WERI-Rb-1 (cell line): ENCODE measurements at places on chromosomes 12 and 14.
A peak's percentile ranks its signal among the peaks of the same experiment; 100 is the strongest.

DNA sequence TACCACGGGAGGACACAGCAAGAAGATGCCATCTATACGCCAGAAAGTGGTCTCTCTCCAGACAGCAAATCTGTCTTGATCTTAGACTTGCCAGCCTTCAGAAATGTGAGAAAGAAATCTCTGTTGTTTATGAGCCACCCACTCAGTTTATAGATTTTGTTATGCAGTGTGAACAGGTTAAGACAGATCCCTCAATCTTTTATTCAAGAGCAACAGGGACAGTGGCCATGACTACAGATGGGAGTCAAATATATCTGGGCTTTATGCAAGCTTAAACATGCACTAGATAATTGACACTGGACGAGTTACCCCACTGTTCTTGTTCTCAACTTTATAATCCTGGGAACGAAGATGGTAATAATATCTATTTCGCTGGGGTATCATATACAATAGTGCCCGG lies 288.7 kb downstream of the RPAP3 start:
- no peak for DNase-seq

DNA sequence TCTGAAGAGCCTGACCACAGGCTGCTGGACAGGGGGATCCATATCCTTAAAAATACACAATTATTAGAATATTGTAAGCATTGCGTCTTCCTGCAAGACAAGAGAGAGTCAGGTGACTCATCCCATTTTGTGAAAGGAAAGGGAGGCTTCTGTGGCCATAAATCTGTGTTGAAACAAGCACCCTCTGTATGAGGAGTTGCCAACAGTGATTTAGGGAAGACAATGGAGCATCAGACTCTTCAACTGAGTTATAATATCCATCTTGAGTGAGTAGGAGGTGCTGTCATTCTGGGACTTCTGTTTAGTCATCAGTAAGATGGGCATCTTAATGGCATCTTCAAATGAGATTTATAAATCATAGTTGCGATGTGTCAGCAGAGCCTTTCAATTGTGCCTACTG lies 554.5 kb downstream of the AACS start:
- no peak for DNase-seq

DNA sequence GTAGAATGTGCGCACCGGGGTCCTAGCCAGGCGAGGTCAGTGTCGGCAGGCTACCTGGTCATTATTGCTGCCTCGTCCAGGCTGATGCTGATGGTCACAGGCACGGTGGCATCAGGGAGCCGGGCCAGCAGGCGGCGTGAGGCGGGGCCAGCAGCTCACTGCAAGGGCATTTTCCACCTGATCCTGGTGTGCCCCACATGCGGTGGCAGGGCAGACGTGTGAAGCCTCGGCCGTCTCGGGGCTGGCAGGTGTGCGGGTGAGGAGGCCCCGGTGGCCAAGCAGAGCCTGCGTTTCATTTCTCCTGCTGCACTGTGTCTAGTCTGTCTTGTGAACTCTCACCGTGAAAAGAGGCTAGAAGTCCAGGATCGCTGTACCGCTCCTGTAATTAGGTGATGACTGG lies 12.0 kb upstream of the AMN start:
- DNase-seq = no peak

DNA sequence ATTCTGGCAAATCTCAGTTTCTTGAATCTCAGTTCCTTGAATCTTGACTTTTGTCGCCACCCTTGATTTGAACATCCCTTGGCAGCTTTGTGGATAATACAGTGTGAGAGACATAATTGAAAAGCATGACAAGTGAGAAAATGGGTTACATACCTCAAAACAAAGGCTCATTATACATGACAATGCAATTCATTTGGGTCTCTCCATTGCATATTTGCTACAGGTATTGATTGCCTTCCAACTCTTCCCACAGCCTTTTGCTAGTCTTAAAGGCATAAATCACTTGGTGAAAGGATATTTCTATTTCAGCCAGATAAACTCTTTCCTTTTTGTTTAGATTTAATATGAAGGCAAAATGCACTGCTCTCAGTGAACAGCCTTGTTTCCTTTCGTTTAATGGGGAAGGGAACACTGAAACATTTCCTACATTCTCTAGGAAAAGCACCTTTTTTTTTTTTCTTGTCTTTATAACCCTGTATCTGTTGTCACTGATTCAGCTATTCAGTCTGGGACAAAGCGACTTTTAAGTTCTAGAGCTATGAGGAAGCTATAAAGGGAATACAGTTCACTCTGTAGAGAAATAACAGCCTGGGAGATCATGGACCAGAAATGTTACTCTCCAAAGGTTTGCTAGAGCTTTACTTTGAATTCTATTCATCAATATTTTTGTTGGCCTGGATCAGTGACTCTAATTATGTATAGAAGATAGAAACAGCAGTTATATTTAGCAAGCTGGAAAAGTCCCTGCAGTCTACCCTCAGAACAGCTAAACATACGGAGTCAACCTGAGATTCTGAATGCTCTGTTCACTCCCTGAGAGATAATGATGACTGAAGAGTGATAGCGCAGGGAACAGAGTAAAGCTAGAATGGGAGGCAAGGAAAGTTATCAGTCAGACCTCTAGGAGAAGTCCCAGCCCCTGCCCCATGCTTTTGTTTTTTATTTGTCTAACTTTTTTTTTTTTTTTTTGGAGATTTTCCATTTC lies 311.4 kb downstream of the RGS6 start:
- no peak for DNase-seq

DNA sequence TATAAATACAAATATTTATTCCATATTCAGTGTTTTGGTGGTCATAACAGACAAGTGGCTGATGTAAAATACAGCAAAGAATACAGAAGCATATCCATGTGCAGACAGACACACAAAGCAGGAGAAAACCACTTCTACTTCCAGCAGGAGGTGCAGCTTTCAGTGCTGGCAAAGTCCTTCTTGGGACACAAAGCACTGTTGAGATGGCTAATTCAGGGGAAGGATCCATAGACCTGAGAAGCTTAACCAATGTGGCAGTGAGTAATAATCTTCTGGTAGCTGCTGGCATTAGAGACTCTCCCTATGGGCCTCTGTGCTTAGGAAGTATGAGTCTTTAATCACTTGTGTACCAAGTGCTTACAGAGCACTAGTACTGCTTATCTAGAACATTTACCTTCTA lies 26.8 kb downstream of the AMN1 start:
- peak; percentile 65 for DNase-seq

GRCh38 chr14:91313852-91314251 lies 69.3 kb upstream of the GPR68 start:
- DNase-seq = no peak

GRCh38 chr12:80485222-80485987 lies 41.4 kb downstream of the PTPRQ start:
- no peak for DNase-seq
